ENCODE measurements at places on chromosomes 11 and 22.

DNA sequence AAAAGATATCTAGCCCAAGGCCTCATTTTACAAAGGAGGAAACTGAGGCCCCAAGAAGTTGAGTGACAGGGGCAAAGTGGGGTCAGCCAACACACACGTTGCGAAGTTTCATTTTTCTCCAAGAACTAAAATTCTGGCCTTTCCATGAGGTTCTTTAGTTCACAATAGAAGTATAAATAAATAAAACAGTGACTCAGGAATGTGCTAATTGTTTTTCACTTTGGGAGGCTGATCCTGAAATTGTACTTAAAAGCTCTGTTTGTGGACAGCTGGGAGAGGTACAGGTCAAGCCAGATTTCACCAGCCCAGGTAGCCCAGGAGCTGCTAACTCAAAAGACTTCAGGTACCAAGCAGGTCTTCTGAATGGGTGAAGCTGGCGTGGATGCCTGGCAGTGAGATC is 105.2 kb downstream of the TRAF6 start:
- no peak for DNase-seq

DNA sequence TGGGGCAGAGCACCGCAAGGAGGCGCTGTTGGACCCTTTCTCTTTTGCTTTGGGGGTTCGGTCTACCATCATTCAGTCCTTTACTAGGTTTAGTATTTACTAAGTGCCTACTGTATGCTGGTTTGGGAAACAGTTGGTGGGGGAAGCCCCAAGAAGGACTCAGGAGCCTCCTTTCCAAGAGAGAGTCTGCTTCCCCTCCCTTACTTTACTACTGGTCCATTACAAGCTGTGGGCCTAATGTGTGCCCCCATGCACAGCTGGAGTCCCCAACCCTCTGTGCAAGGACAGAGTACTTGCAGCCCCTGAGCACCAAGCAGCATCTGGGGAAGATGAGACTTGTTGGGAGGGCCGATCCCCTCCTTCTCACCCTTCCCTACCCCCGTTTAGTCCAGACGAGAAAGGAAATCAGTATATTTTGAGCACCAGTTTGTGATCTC is 876 bp upstream of the UBE2L6 start:
- DNase-seq: no peak

- DNase-seq: no peak
Measured at GRCh38 chr11:29481738-29482137, 535.1 kb downstream of the KCNA4 start.

- no peak for DNase-seq
Measured at GRCh38 chr11:117950301-117950700, 21.1 kb upstream of the TMPRSS13 start.

- peak; percentile 45 for DNase-seq
Measured at GRCh38 chr11:122672892-122673291, 17.4 kb downstream of the UBASH3B start.

GRCh38 chr11:109728056-109728455 is 306.1 kb downstream of the C11orf87 start:
- no peak for DNase-seq

- peak; percentile 62 for DNase-seq
Measured at GRCh38 chr22:43110444-43110926, at the start of gene BIK. Gene BIK, plus strand, starts transcription at chr22:43110750. Its CDS starts 13,273 bp downstream, at chr22:43124023.

GRCh38 chr11:98194611-98195010 is 826.1 kb upstream of the CNTN5 start:
- no peak for DNase-seq

DNA sequence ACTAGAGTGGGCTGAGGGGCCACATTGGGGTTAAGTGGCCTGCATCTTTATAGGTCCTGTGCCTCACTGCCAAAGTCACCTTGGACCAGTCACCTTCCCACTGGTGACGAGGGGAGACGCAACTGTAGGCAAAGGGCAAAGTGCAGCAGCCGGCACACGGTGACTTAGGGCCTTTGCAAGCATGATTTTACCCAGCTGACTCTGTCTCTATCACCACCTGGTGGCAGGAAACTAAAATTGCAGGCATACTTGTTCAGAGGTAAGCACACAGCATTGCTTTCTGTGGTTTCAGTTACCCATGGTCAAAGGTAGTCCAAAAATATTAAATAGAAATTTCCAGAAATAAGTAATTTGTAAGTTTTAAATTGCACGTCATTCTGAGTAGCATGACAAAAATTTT is 1164.4 kb downstream of the BRD1 start:
- DNase-seq: peak; percentile 4

- DNase-seq: no peak
Measured at GRCh38 chr11:11536650-11537049, 85.2 kb downstream of the GALNT18 start.

GRCh38 chr22:30362651-30363281 is 6.0 kb downstream of the CCDC157 start:
- DNase-seq: no peak

DNA sequence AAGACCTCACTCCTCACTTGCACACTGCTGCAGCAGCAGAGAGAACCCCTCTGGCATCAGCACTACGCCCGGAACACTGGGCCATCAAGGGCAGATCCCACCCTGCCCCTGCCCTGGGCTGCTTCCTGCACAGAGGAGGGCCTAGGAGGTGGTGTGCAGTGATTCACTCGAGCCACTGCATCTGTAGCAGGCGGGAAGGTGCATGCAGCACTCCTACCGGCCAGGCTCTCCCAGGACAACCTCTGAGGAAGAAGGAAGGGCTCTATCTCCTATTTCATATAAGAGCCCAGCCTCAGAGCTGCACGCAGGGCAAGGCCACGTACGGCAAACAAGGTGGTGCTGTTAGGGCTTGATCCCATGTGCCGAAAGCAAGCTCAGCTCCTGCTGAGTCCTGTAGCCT is 14.2 kb downstream of the RANGAP1 start:
- DNase-seq: no peak

DNA sequence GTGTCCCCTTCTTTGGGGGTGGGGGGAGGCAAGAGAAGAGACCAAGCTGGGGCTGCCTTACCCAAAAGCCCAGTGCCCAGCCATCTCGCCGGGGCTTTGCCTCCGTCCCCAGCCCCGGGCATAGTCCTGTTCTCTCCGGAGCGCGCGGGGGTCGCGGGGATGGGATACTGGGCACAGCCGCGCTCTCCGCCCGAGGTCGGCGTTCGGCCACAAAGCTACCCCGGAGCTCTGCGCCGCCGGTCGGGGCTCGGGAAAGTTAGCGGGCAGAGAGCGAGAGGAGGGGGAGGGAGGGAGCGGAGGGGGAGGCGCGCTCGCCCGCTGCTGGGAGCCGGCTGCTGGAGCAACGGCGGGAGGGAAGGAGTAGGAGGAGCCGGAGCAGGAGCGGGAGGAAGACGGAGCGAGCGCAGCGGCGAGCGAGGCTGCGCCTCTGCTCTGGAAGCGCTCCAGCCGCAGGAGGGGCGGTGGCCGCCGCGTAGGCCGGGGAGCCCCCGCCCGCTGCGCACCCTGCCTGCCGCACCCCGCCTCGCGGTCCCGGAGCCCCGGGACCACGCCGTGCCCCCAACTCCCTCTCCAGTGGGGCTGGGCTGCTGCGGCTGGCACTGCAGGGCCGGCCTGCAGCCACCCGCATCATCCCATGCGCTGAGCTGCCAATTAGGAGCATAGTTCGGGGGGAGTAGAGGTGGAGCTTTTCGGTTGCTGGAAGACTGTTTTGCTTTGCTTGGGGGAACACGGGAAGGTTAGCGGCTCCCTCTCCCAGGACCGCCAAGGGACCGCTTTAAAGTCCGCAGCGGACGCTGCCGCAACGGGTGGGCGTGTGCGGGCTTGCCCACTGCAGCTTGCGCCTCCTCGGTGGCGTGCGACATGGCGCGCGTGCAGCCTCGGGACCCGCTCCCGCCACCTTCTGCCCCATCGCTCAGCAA is at the start of gene SCN4B:
Gene SCN4B, minus strand, starts transcription at position 272 of the 920 bp plus-strand sequence. Its CDS starts 150 bp downstream, at position 122.
- DNase-seq: peak; percentile 82

GRCh38 chr11:62446091-62446490 is 27.3 kb downstream of the SCGB1A1 start:
- no peak for DNase-seq

GRCh38 chr11:3817181-3817800 is 8.9 kb downstream of the PGAP2 start:
- DNase-seq: no peak

- DNase-seq: no peak
Measured at GRCh38 chr22:36728505-36728904, 25.0 kb upstream of the CACNG2 start.

DNA sequence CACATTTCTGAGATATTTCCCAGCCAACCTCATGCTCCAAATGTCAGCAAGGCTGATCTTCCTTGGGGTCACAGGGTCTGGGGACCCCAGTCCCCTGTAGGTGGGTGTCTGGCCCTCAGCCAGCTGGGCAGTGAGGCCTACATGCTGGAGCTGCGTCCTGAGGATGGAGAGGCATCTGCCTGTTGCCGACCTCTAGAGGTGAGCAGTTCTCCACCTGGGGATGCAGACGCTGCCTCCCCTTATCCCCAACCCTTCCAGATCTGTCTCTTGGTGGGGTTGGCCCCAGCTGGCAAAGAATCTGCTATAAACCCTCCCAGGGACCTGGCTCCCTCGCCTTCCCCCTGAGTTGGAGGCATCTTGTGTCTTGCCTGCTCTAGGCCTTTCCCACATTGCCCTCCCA is 79.6 kb downstream of the PKNOX2 start:
- no peak for DNase-seq

DNA sequence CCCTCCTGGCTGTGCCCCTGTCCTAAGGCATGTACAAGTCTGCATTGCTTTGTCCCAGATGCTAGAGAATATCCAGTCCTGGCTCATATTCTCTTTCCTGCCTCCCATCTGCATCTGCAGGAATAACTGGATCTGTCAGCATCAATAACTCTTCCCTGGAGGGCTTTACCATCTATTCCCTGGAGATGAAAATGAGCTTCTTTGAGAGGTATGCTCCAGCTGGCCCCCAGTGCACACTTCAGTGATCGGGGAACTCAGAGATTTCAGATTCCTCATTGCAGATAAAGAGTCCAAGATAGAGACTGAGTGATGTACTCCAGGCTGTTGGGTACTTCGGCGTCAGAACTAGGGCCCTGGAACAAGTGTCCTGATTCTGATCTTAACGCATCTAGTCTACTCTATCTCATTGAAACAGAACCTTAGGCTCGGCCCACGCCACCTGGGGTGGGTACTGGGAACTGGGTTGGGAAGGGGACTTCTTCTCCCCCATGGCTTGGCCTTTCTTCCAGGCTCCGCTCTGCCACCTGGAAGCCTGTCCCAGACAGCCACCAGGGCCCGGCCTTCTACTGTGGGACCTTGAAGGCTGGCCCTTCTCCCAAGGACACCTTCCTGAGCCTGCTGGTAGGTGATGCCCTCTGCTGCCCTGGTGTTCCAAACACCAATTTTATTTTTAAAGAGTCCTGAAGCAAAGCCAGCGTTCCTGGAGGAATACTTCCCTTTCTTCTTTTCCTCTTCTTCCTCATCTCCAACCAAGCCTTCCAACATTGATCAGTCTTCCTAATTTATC is 17.8 kb upstream of the GLB1L2 start:
- no peak for DNase-seq

DNA sequence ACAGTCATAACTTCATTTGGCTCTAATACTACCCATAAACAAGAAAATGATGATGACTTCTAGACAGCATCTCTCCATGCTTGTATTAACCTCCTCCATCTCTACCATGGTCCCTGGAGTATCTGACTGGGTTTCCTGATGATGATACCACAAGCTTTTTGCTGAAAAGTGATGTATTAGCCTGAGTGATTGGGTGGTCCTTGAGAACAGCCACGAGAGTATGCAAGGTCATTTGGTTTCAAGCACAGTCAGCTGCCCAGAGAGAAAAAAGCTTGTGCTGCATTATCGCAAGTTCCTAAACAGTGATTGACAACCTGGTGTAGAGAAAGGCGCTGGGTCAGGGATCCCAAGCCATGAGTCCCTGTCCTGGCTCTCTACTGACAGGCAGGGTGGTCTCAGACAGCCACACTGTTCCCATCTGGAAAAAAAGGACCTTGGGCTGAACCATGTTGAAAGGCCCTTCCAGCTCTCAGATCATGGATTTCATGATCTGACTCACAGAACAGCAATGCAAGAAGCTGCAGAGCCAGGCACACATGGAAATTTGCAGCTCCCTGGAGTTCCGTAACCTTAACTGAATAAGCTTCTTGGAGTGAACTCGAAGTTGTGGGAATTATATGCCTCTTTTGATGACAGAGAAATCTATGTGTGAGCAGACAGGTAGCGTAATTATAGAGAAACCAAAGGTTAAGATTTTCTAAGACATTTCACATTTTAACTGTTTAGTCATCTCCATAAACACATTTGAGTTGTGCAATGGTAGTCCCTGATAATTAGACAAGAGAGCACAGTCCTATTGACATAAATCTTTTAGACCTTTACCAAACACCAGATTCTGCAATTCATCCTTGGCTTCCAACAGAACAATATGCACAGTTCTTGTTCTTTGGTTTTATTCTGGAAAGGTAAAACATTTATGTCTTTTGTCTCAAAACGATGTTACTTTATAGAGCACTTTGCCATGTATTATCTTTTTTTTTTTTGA is 54.1 kb upstream of the UBASH3B start:
- DNase-seq: no peak

DNA sequence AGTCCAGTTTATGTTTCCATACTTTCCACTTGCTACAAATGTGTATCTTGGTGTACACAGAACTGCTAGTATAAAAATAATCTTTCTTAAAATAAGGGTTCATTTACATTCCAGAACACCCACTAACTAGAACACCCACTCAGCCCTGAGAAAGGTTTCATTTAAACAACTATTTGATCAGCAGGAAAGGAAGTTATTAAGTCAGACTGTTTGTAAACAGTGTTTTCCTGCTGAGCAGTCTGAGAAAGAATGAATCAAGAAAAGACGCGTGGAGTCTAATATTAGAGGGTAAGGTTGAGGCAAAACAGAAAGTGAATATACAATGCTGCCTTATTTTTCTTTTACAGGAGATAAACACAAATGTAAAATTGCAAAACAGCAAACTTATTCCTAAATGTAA is 32.7 kb downstream of the NARS2 start:
- DNase-seq: no peak

Measured in left ventricle myocardium superior (tissue), 1 donor.